Activated T-helper 1 cell treated with anti-CD3 and anti-CD28 coated beads, Interleukin-12 subunit alpha, Interleukin-12 subunit beta, Interleukin-2, Interleukin-4 antibody, amounts not matched to agents 30 ng/mL and 10 ng/mL and 1 ng/mL, durations not matched to agents 14 hours and 24 hours and 36 hours (primary cell): ENCODE measurements at places on chromosomes 2 and 18. TPM values are rescaled to one million over a fixed set of nuclear protein-coding genes. Genes with fewer than 3 reads are reported as not detected.

HRH4 gene
- 1.7 and 1.9 TPM in 2 replicates for total RNA-seq

FIGN gene
- total RNA-seq, result not detected in 2 replicates

NCKAP5 gene
- not detected in 2 replicates for total RNA-seq

KIAA2012 gene
- not detected in 2 replicates for total RNA-seq

APCDD1 gene
- total RNA-seq, result not detected in 2 replicates

ZNF804A gene
- 0.05 TPM in 1 of 2 replicates, not detected in the other for total RNA-seq

CDH19 gene
- total RNA-seq, result not detected in 2 replicates

ARHGAP25 gene
- 71.6 and 74.2 TPM in 2 replicates for total RNA-seq

GAREM1 gene
- total RNA-seq, result not detected in 2 replicates

CCDC121 gene
- 0.66 and 1.3 TPM in 2 replicates for total RNA-seq

ZRANB3 gene
- total RNA-seq, result 5.5 and 6.8 TPM in 2 replicates

SNED1 gene
- 1.6 and 2.5 TPM in 2 replicates for total RNA-seq

FAHD2B gene
- total RNA-seq, result 18.8 and 22.4 TPM in 2 replicates

ADCY3 gene
- 101 and 108 TPM in 2 replicates for total RNA-seq

TAF4B gene
- total RNA-seq, result 16.1 and 17.0 TPM in 2 replicates

SP140L gene
- 57.4 and 57.8 TPM in 2 replicates for total RNA-seq

POTEE gene
- 0.67 and 1.1 TPM in 2 replicates for total RNA-seq

LAMA1 gene
- total RNA-seq, result not detected in 2 replicates

REG3A gene
- total RNA-seq, result not detected in 2 replicates

FAM117B gene
- 9.3 and 9.5 TPM in 2 replicates for total RNA-seq

HTRA2 gene
- total RNA-seq, result 57.0 and 57.3 TPM in 2 replicates
